ENCODE measurements at places on chromosomes 3 and 15. TPM values are rescaled to one million over a fixed set of nuclear protein-coding genes. Genes with fewer than 3 reads are reported as not detected.

B3GALNT1 gene
- total RNA-seq: 36.0 TPM

GRCh38 chr15:60574801-60575631 lies 96.1 kb upstream of the ICE2 start:
- DNase-seq: no peak

DNA sequence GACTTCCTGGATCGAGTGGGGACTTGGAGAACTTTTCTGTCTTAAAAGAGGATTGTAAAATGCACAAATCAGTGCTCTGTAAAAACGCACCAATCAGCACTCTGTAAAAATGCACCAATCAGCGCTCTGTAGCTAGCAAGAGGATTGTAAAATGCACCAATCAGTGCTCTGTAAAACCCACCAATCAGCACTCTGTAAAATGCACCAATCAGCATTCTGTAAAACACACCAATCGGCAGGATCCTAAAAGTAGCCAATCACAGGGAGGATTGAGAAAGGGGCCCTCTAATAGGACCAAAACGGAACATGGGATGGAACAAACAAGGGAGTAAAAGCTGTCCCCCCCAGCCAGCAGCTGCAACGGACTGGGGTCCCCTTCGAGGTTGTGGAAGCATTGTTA lies 587.4 kb upstream of the ALCAM start:
- DNase-seq: no peak

DNA sequence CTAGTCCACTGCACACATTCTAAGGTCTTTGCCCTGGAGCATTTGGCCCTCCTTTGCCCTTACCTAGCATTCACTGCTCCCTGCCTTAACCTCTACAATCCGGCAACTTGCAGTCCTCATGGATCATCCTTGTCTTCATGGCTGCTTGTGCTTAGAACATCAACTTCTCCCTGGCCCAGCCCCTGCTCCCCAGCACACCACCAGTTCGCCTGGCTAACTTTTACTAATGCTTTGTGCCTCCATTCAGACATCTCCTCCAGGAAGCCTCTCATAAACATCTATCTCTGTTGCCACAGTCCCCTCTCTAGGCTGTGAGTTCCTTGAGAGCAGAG lies 57.1 kb downstream of the AAGAB start:
- DNase-seq: no peak

DNA sequence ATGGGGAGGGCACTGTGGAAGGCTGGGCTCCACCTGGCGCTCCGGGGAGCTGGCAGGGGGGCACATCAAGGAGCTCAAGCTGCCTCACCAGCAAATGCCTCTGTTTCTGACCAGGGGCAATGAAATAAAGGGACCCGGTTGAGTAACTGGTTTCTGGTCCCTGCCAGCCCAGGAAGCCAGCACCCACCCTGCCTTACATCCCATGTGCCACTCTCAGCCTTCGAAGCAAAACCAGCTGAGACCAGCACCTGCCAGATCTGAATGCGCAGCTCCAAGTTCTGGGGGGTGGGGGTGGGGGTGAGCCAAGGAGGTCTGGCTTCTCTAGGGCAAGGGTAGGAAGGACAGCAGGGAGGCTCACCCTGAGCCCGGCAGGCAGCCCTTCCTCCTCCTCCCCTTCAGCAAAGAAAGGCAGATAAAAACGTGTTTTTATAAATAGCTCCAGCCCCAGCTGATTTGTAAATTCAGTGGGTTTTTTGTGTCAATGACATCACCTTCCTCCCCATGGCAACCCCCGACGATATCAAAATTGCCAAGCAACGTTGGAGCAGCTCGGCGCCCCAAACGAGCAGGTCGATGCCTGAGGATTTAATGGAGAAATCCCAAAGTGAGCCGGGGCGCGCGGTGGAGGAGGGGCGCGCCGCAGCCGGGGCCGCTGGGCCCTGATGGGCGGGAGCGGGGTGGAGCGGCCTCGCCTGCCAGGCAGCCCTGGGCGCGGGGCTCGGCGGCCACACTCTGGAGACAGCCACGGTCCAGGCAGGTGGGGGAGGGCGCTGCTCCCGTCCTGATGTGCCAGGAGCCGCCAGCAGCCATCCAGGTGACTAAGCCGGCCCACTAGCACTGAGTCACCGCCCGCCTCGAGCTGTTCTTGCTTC lies at the start of gene PAK6:
Gene PAK6, plus strand, starts transcription at position 532 of the 872 bp plus-strand sequence. CDS start 25,723 bp downstream, outside the sequence.
- peak; percentile 72 for DNase-seq

DNA sequence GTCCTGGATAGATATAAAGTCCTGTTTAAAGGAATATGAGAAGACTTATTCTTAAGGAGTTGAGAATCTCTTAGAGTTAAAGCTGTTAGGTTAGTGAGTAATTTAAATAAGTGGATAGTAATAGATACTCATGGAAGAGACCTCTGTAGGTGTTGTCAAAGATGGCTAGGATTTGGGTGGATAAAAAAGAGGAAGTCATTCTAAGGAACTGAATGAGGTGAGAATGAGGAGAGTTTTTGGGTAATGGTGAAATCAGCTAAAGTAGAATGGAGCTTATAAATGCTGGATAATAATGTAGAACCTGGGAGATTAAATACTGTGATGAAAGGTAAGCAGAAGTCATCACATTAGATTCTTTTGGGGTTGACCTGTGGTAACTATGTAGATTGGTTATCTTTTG lies 8.1 kb downstream of the ARIH1 start:
- DNase-seq: no peak

GRCh38 chr3:29606416-29606815 lies 325.5 kb downstream of the RBMS3 start:
- DNase-seq: no peak

GRCh38 chr15:62050115-62050514 lies 10.1 kb downstream of the VPS13C start:
- no peak for DNase-seq

DNA sequence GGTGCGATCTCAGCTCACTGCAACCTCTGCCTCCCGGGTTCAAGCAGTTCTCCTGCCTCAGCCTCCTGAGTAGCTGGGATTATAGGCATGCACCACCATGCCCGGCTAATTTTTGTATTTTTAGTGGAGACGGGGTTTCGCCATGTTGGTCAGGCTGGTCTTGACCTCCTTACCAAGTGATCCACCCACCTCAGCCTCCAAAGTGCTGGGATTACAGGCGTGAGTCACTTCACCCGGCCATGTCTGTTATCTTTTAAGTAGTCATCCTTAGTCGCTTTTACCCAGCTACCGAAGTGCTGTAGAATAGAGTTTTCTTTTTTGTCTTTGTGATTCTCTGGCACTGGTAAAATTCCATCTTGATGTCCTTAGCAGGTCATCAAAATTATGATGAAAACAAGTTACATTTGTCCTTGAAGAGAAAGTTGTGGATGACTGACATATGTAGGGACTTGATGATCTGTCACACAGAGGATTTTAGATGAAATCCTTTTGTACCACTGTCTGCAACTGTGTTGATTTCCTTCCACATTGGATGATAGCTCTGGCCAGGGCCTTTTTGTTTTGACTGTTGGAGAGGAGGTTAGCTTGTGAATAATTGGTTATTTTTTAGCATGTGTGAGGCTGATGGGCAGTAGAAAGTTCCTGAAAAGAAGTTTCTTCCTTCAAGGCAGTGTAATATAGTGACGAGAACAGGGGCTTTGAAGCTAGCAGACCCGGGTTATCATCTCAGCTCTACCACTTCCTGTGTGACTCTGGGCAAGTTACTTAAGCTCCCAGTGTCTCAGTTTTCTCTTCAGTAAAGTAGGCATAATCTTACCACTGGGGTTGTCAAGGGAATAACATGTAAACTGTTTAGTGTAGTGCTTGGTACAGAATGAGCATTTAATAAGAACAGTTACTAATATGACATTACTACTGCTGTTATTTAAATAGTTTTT lies 18.8 kb downstream of the ATG7 start:
- no peak for DNase-seq

DNA sequence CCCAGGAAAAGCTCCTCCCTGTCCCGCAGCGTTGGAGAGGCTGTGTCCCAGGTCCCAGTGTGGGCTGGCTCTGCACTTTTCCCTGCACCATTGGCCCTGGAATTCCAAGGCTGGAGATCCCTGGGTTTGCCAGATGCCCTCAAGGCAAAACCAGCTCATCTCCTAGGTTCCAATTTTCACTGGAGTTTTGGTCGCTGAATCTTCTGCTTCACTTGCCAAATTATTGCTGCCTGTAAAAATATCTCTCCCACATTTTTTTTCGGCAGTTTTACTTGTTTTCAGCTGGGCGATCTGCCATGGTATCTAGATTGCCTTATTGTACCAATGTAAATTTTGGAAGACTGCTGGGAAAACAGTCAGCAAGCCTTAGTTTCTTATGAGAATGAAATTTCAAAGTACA lies 150.9 kb upstream of the ATP10A start:
- DNase-seq: no peak

DNA sequence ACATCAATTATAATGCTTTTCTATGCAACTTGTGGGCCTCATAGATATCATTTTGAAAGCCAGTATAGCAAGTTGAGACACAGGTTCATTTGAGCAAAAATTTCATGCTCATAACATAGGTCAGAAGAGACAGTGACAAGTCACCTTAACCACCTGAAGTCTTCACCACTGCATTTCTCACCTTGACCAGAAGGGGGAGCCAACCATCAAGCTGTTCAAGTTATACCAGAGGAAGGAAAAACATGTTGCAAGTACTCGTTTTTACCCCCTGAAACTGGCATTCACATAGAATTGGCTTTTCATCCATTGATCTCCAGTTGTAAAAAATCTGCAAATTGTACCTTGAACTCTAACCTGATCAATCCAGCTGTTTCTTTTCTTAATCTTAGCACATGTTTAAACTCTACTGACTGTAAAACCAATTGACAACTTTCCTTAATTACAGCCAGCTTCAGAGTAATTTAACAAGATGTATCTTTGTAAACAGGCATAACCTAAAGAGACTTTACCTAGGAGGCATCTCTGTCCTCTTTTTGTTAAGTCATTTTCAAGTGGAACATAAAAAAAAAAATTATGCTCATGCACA lies 1.4 kb downstream of the LMOD3 start:
- DNase-seq: peak; percentile 81

MCTP2 gene
- total RNA-seq: 13.3 TPM

GRCh38 chr15:80970658-80971057 lies 19.0 kb downstream of the MESD start:
- no peak for DNase-seq

NR1I2 gene
- 0.07 TPM for total RNA-seq

STRIT1 gene
- total RNA-seq: not detected

DNA sequence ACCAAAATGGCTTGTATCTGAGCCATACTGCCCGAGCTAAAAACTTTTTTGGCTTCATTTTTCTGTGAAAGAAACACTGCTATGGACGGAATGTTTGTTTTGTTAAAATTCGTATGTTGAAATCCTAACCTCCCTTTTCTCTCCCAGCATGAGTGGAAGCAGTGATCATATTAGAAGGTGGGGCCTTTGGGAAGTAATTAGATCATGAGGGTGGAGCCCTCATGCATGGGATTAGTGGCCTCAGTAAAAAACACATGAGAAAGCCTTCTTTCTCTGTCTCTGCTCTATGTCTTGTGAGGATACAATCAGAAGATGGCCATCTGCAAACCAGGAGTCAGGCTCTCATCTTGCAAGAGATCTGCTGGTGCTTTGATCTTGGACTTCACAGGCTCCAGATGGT lies 7.4 kb upstream of the FNDC3B start:
- DNase-seq: no peak

GRCh38 chr3:72487078-72487765 lies 361.0 kb downstream of the SHQ1 start:
- peak; percentile 33 for DNase-seq

- no peak for DNase-seq
Measured at GRCh38 chr15:90809536-90809935, 58.9 kb upstream of the FURIN start.

GUCA1C gene
- total RNA-seq: not detected

DNA sequence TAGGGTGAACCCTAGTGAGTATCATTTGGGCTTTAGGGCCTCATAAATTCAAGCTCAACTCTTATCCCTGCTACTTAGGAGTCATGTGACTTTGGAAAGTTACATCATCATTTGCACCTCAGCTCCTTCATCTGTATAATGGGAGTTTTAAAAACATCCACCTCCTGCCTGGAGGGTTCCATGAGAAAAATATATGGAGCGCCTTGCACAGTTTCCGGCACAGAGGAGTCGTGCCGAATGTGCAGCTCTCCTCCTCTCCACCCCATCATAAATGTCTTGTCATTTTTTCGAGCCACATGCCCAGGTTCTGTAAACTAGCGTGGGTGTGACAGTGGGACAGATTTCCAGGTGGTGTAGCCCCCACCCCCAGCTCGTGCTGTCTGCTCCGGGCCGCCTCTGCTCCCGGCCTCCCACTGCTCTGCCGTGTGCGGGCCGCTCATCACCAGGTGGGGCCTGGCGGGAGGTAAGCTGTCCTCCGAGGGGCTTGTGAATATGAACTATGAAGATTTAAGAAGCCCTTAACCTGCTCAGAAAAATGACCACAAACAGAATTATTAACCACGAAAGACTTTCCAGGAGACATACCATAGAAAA lies 90.4 kb downstream of the TOP2B start:
- DNase-seq: no peak

- no peak for DNase-seq
Measured at GRCh38 chr3:14120111-14120920, 4.4 kb downstream of the CHCHD4 start.

DNA sequence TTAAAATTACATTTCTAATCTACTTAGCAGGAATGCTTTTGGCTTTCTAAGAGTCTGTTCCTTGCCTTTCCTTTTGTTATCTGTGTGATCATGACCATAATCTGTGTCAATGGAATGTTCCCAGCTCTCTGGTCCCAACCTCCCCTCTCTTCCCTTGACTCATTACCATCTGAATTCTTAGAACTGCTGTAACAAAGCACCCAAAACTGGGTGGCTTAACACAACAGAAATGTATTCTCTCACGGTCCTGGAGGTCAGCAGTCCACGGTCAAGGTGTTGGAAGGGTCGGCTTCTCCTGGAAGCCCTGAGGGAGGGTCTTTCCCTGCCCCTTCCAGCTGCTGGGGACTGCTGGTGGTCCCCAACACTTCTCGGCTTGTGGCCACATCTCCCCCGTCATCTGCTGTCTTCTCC lies 81.1 kb downstream of the LRRK1 start:
- DNase-seq: no peak

GRCh38 chr15:36905908-36906307 lies 194.4 kb downstream of the MEIS2 start:
- no peak for DNase-seq

HIGD2B gene
- not detected for total RNA-seq

DNA sequence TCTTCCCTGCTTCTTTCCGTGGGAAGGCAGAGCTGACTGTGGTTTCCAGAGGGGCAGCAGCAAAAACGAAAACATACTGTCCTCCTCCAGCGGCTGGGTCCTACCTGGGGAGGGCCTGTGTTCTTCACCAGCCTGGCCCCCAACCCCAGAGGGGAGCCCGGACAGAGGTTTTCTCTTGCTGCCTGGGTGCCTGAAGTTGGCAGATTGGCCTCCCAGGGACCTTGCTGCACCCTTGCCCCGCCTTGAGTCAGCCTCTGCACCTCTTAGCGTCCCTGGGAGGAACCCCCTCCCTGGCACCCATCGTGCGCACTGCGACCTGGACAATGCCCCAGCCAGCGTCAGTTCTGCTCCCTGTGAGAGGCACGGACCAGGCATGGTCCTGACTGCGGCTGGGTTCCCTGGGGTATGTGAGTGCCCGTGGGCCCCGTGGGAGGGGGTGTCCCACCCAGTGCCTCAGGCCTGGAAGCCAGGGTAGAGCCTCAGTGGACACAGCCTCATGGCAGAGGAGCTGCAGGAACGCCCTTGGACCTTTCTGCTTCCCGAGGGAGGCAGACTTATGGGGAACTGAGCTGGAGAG lies 56.8 kb upstream of the PRR23E start:
- DNase-seq: no peak

Data from mesothelial cell of epicardium (in vitro differentiated cells).